Stimulated activated CD8-positive, alpha-beta memory T cell treated with anti-CD3 and anti-CD28 coated beads, Interleukin-7, amount 100 ng/mL, for 48 hours (primary cell): ENCODE measurements at places on chromosomes 4 and X.

DNA sequence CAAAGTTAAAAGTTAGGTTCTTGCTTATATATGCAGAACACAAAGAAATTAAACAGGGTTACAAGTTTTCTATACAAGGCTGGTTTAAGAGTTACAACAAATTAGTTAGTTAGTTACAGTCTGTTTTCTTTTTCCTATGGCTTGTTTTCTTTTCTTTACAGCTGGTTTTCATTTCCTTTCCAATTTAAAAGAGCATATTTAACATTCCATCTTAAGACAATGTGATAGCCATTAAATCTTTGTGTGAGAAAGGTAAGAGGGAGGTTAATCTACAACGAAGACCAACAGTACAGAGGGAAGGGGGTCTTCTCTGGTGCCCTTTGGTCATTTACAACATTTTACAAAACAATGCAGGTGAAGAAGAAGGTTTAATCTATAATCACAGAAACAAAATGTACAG is 290.6 kb downstream of the ZNF674 start:
- DNase-seq, result no peak

- no peak for DNase-seq
Measured at GRCh38 chr4:86818841-86819240, 30.3 kb downstream of the SLC10A6 start.

GRCh38 chr4:87080462-87080861 is 140.0 kb downstream of the KLHL8 start:
- DNase-seq, result no peak

- DNase-seq, result no peak
Measured at GRCh38 chrX:128975745-128976144, 547.5 kb downstream of the SMARCA1 start.

- DNase-seq, result peak; percentile 25
Measured at GRCh38 chr4:143336781-143337599, at the start of gene GAB1. GAB1 (plus strand) TSS chr4:143336876; CDS start chr4:143337189, 313 bp downstream.

- no peak for DNase-seq
Measured at GRCh38 chrX:42490111-42490510, 287.9 kb downstream of the PPP1R2C start.

GRCh38 chrX:118115953-118116712 is 477 bp downstream of the KLHL13 start:
- no peak for DNase-seq

- no peak for DNase-seq
Measured at GRCh38 chr4:114026447-114026846, 47.0 kb upstream of the ARSJ start.

- no peak for DNase-seq
Measured at GRCh38 chrX:137549851-137550664, 15.9 kb upstream of the ZIC3 start.

GRCh38 chr4:8774071-8774470 is 97.6 kb downstream of the HMX1 start:
- DNase-seq, result no peak

DNA sequence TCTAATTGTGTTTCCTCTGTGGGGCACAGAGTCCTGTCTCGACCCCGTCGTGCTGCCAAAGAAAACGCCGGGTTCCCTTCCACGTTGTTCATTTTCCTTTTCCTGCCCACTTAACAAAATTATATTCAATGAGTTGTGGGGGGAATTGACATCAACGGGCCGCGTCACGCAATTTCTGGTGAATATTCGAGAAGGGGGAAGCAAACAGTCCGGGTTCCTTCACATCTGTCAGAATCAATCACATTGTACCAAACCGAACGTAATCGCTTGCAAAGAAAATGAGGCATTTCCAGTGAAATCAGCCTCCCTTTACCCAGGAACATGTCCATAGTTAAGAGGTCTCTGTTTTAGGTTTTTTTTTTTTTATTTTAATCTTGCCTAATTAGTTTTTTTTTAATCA is 243.5 kb downstream of the SHOX start:
- no peak for DNase-seq

DNA sequence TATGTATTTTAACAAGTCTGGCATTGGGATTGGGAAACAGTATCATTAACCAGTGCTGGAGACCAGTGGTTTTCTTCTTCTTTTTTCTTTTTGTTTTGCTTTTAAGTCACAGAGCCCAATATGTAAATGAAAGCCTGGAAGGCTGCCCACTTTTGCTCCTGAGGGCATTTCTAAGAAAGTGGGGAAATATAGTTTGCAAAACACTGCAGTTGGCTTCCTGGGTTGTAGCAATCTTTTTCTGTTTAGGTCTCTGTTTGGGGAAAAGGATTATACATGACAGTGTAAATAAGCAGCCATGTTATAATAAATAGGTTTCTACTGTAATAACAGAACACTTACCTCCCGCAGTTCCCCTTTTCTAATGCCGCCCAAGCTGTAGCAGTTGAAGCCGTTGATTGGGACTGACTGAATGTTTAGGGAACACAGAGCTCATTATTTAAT is 105.5 kb downstream of the TMEM164 start:
- no peak for DNase-seq

DNA sequence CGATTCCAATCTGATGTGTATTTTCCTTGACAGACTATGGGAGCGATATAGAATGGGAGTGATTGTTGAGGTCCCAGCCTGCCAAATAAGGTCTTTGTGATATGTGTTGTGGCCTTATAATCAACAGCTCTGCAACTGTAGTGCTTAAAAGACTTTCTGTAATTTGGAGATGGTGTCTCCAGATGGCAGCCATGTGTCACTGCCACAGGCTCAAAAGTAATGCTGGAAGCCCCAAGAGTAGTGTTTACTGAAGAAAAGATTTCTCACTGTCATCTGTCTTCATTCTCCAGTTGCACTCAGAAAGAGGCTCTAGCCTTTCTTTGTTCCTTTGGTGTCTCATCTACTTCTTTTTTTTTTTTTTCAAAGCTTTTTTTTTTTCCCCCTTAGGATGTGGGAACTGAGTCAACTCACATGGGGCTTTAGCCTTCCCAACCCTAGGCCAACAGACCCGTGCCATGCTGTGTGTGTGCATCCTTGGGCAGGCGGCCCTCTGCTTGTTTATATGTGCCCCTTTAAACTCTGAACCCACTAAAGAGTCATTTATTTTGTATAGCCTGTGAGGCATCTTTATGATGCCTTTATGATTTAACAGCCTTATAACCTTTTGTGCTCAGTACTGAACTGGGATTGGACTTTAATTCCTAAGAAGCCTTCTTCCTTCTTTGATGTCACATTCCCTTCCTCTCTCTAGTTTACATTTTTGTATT is 15.6 kb downstream of the SRPX2 start:
- no peak for DNase-seq

- no peak for DNase-seq
Measured at GRCh38 chr4:78845472-78845871, 69.3 kb downstream of the BMP2K start.

- DNase-seq, result no peak
Measured at GRCh38 chr4:24105327-24106038, 215.6 kb upstream of the PPARGC1A start.
